ENCODE measurements at places on chromosomes 6 and 20.

DNA sequence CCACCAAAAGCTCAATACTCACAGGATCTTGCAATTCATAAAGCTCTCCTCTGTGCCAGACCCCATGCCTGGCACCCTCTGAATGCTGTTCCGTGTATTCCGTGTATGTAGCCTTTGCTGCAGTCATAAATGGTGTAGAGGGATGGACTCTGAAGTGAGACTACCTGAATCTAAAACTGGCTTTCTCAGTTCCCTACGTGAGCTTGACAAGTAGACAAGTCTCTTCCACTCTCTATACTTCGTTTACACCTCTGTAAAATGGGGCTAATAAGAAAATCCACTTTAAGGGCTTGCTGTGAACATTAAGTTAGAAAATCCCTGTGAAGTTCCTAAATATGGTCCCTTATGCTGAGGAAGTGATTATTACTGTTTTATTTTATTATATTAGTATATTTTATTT, 31.5 kb downstream of the PPP1R16B start:
- no peak overlapping the region for H3K27ac ChIP-seq
- DNase-seq = peak; percentile 11
- H3K4me1 ChIP-seq = peaks cover 63% of the 10 kb centered on the region
- no peaks in the 10 kb centered on the region for H3K27me3 ChIP-seq

DNA sequence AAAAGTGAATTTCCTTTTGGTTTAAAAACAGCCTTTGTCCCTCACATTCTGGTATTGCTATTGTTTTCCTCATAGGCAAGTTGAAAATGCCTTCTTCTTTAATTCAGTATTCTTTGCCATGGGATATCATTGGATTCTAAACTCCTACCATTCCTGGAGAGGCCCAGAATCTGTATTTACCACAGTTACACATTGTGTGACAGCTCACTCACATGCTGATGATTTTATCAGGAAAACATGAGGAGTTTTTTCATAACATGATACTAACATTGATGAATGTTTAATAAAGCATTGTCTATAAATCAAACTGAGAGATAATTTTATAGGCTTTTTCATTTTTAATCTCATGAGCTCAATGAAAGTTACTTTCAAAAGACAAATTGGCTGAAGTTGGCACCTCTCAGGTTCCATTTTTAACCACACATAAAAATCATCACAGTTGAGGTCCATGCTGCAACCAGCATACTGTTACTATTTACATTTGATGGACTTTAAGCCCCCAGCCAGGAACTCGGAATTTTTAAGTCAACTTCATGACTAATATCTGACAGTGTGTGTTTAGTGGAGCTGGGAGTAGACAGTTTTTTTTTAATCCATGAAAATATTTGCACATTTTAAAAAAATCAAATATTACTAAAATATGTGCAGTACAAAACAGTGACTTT, 82.8 kb downstream of the FAM83B start:
- H3K27me3 ChIP-seq = no peaks in the 10 kb centered on the region
- H3K4me1 ChIP-seq = no peaks in the 10 kb centered on the region
- no peak for DNase-seq
- no peak overlapping the region for H3K27ac ChIP-seq
- H3K36me3 ChIP-seq = no peaks in the 10 kb centered on the region

- H3K4me1 ChIP-seq = peaks cover 10% of the 10 kb centered on the region
- no peak for DNase-seq
These were observed 37.8 kb downstream of the SYNJ2 start for GRCh38 chr6:158019416-158019815.

- H3K4me3 ChIP-seq = no peak overlapping the region
- no peak for DNase-seq
- no peak overlapping the region for H3K27ac ChIP-seq
- peaks cover 7% of the 10 kb centered on the region for H3K27me3 ChIP-seq
These were observed 9.7 kb downstream of the CNBD2 start for GRCh38 chr20:35978041-35978513.

DNA sequence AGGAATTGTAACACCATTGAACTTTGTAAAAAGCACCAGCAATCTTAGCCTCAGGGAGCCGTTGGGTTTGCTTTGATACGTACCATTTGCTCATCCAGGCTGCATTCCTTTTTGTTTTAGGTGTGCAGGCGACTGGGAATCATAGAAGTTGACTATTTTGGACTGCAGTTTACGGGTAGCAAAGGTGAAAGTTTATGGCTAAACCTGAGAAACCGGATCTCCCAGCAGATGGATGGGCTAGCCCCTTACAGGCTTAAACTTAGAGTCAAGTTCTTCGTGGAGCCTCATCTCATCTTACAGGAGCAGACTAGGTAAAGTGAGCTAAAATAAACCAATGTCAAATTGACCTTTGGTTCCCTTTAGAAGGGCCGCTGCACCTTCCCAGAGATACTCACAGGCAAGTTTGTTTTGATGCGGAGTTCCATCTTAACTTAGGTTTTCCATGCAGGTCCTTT, 1.6 kb downstream of the MYLIP start:
- peaks cover 15% of the 10 kb centered on the region for H3K27me3 ChIP-seq
- peaks cover 19% of the 10 kb centered on the region for H3K36me3 ChIP-seq
- H3K4me3 ChIP-seq = peak overlapping the region; percentile 91
- no peak for DNase-seq

DNA sequence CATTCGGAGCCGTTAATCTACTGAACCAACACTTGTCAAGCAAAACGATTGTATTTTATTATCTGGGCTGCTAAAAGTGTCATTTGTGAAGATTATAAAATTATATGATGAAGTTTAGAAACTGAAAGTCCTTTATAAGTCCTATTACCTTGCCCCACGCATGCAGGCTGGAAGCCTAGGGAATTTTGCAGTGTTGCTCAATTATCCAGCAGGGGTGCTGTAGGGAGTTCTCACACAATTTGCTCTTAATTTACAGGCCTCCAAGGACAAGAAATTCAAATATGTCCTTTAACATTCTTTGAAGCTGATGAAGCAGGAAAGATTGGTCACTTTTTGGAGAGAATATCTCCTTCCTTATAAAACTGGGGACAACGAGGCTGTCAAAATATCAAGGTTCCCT, 368.9 kb downstream of the LMBRD1 start:
- no peak for DNase-seq
- H3K4me3 ChIP-seq = no peak overlapping the region
- H3K27ac ChIP-seq = no peak overlapping the region
- no peaks in the 10 kb centered on the region for H3K4me1 ChIP-seq
- H3K27me3 ChIP-seq = no peaks in the 10 kb centered on the region
- H3K36me3 ChIP-seq = no peaks in the 10 kb centered on the region

DNA sequence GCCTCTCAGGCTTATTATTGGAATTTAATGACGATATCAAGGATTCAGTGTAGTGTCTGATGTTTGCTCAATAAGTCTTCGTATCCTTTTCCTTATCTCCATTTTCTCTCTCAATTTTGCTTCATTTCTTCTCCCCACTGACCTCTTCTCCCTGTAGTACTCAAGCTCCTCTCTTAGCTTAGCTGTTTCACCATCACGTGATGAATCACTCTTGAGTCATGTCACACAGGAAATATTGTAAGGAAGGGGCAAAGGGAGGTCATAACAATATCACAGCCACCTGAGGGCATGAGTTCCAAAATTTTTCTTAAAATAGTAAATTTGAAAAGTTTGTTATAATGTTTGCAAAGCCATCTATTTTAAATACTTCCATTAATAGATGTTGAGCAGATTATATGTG, 392.2 kb upstream of the MARCKS start:
- DNase-seq = no peak
- no peaks in the 10 kb centered on the region for H3K4me1 ChIP-seq
- H3K27ac ChIP-seq = no peak overlapping the region
- H3K36me3 ChIP-seq = no peaks in the 10 kb centered on the region
- no peak overlapping the region for H3K4me3 ChIP-seq

DNA sequence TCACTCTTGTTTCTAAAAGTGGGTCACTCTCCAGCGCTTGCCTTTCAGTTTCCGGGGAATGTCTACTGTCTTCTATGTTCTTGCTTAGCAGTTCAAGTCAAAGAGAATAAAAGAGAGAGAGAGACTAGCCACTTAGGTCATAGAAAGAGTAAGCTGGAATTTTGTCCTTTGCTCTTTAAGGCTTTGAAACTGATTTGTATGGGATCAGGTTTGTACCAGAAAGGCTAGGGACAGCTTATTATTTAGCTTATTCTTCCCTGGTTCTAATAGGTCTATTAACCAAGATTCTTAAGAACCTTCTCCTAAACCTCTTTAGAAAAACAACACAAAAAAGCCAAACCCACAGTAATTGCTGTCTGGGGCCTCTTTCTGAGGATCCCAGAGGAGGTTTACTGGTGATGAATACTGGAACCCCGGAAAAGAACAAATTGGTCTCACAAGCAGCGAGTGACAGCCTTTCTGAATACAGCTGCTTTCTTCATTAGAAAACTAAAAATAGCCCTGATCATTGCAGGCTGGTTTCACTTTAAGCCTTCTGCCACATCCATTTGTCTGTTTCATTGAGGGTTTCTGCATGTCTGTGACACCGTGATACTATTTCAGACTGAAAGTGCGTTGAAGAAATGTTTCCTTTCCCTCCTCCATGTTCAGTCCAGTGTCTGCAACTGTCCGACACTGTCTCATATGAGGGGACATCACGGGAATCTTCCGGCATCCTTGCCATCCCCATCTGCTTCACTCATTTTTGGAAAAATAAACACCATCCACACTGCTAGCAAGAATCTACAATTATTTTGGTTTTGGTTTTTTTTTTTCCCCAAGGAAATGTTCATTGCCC, 75.1 kb upstream of the ATXN1 start:
- DNase-seq = no peak
- no peaks in the 10 kb centered on the region for H3K36me3 ChIP-seq
- H3K27me3 ChIP-seq = peaks cover 2% of the 10 kb centered on the region
- H3K4me1 ChIP-seq = peaks cover 39% of the 10 kb centered on the region
- H3K27ac ChIP-seq = peak overlapping the region; percentile 94

DNA sequence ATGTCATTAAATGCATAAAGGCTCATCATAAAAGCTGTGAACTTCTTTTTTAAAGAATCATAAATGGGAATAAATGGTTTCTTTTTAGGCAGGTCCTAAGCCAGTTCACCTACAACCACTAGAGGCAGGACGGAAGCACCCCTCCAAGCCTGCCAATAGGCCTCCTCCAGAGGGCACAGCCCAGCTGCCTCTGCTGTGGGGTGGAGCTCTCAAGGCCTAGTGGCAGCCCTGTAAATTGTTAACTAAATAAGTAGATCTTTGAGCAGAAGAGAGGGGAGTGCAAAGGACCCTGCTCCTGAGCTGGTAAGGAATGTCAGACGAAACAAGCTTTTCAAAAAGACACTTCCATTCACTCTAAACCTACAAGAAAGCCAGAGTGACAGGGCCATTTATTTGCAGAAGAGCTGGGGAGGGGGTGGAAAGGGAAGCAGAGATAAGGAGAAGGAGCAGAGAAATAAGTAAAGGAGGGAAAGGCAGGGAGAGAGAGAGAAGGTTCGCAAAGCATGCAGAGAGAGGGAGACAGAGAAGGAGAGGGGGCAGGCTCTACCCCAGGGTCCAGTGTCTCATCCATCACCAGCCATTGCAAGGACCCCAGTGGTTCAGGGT, 18.0 kb upstream of the MAFB start:
- no peaks in the 10 kb centered on the region for H3K36me3 ChIP-seq
- no peak for DNase-seq
- H3K4me3 ChIP-seq = no peak overlapping the region
- peaks cover 44% of the 10 kb centered on the region for H3K27me3 ChIP-seq
- no peak overlapping the region for H3K27ac ChIP-seq

All from activated CD8-positive, alpha-beta memory T cell treated with anti-CD3 and anti-CD28 coated beads, Interleukin-2, amount 10 ng/mL, durations not matched to agents 7 days and 5 days (primary cell).